ENCODE measurements at places on chromosomes 12 and 14. TPM values are rescaled to one million over a fixed set of nuclear protein-coding genes. Genes with fewer than 3 reads are reported as not detected.

DNA sequence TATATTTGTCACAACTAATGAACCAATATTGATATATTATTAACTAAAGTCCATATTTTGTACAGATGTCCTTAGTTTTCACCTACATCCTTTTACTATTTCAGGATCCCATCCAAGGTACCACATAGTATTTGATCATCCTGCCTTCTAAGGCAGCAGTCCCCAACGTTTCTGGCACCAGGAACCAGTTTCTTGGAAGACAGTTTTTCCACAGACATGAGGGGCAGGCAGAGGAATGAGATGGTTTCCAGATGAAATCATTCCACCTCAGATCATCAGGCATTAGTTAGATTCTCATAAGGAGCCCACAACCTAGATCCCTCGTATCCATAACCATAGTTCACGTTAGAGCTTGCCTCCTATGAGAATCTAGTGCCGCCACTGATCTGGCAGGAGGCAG, 82.8 kb upstream of the BCL2L14 start:
- H3K27ac ChIP-seq, result no peak overlapping the region
- H3K36me3 ChIP-seq, result peaks cover 35% of the 10 kb centered on the region
- H3K27me3 ChIP-seq, result peaks cover 2% of the 10 kb centered on the region
- H3K4me1 ChIP-seq, result peaks cover 16% of the 10 kb centered on the region
- no peak for DNase-seq
- no peak overlapping the region for H3K4me3 ChIP-seq

DNA sequence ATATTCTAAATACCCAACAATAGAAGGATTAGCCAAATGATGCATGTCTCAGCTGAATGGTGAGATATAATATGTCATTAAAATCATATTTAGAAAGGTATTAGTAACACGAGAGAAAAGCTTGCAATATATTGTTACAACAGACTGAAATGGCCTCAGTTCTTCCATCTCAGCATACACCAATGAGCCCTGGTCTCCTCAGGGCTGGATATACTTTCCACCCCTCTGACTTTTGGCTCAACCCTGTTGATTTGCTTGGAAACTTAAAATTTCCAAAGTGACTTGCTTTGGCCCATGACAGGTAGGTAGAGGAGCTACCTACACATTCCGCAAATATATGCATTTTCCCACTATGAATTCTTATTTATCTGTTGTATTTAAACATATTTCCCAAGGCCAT, 908.1 kb upstream of the TMEM132C start:
- no peak overlapping the region for H3K4me3 ChIP-seq
- no peaks in the 10 kb centered on the region for H3K4me1 ChIP-seq
- no peaks in the 10 kb centered on the region for H3K36me3 ChIP-seq
- no peak overlapping the region for H3K27ac ChIP-seq

DNA sequence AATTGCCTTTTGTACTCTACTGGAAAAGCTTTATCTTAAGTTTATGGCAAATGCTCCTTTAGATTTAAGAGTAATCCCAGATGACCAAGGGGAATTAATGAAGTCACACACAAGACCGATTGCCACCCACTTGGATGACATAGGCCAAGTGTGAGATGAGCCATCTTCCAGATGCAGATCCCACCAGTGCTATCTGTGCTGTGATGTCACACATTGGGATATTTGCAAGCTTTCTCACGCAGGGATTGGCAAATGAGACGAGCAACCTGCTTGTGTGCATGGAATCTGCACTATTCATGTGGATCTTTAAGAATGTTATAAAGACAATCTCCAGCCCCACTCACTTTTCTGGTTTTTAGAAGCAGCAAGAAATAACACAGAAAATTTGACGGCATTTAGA, 602.1 kb upstream of the TMEM132C start:
- no peaks in the 10 kb centered on the region for H3K36me3 ChIP-seq
- no peak overlapping the region for H3K27ac ChIP-seq
- H3K4me3 ChIP-seq, result no peak overlapping the region
- DNase-seq, result no peak
- H3K27me3 ChIP-seq, result no peaks in the 10 kb centered on the region
- no peaks in the 10 kb centered on the region for H3K4me1 ChIP-seq

The RBP5 gene
- 1.8 TPM for total RNA-seq

The TMTC1 gene
- 0.93 TPM for total RNA-seq

GRCh38 chr14:29607169-29607568, 320.5 kb downstream of the PRKD1 start:
- H3K27me3 ChIP-seq, result no peaks in the 10 kb centered on the region
- DNase-seq, result no peak
- H3K4me3 ChIP-seq, result no peak overlapping the region
- no peak overlapping the region for H3K27ac ChIP-seq

The OLR1 gene
- not detected for total RNA-seq

DNA sequence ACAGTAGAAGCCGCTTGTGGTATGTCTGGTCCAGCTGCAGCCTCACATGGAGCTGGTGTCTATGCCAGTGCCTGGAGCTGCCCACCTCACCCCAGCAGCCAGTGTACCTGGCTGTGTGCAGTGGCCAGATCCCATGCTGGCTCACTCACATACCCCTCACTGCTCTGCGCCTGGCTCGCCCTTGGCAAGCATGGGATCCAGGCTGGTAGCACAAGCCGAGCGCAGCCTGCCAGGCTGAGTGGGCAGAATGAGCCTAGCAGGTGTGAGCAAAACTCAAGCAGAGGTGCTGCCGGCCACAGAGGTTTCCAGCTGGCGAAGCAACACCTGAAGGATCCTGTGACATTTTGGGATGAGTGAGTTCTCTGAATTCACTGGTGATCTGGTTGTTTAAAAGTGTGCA, 5.0 kb upstream of the BTBD7 start:
- H3K4me3 ChIP-seq, result no peak overlapping the region
- peaks cover 11% of the 10 kb centered on the region for H3K4me1 ChIP-seq
- no peaks in the 10 kb centered on the region for H3K36me3 ChIP-seq
- no peak overlapping the region for H3K27ac ChIP-seq
- no peak for DNase-seq
- no peaks in the 10 kb centered on the region for H3K27me3 ChIP-seq

GRCh38 chr12:132259872-132260695, 69.3 kb downstream of the GALNT9 start:
- H3K27ac ChIP-seq, result no peak overlapping the region
- H3K4me3 ChIP-seq, result no peak overlapping the region
- H3K27me3 ChIP-seq, result no peaks in the 10 kb centered on the region
- no peak for DNase-seq
- H3K36me3 ChIP-seq, result no peaks in the 10 kb centered on the region
- H3K4me1 ChIP-seq, result no peaks in the 10 kb centered on the region

GRCh38 chr12:128600886-128601285, 222.9 kb downstream of the SLC15A4 start:
- H3K4me1 ChIP-seq, result no peaks in the 10 kb centered on the region
- H3K27me3 ChIP-seq, result no peaks in the 10 kb centered on the region
- H3K27ac ChIP-seq, result no peak overlapping the region
- H3K4me3 ChIP-seq, result no peak overlapping the region

DNA sequence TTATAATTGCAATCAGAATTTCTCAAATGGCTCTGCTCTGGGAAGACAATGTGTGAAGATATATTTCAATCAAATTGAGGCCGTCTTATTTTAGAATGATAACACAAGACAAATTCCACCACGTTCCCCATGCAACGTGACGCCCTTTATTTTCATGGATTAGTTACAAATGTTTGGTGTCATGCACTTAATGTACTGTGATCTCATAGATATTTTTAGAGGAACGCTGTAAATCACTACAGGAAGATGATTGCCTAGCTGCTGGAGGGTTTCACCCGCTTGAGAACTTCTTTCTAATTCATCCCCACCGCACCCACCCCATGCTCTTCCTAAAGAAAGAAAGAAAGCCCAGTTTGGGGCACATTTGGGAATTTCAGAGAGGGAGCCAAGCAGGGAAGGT, 117.2 kb downstream of the PLXNC1 start:
- no peak overlapping the region for H3K4me3 ChIP-seq
- no peak for DNase-seq
- H3K36me3 ChIP-seq, result peaks cover 59% of the 10 kb centered on the region
- no peak overlapping the region for H3K27ac ChIP-seq
- peaks cover 44% of the 10 kb centered on the region for H3K4me1 ChIP-seq
